Inflammatory macrophage (primary cell): ENCODE measurements at places on chromosomes 7 and 10.

DNA sequence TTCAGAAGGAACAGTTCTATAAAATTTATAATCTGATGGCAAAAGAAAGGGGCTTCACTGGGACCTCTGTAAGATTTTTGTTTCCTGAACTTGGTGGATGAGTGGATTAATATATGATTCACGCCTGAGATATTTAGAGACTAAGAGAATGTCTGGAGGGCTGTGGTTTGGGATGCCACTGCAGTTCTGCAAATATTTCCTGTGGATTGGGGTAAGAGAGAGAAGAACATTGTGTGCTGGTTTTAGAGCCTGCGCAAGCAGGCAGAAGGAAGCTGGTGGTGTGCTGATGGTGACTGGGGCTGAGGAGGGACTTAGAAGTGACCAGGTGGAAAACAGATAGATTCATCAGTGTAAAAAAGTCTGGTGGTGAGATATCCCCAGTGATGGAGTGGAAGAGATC, 87.0 kb downstream of the SUGCT start:
- DNase-seq = no peak

- no peak for DNase-seq
These were observed 141.3 kb downstream of the PAXIP1 start for GRCh38 chr7:154861589-154861988.

GRCh38 chr10:29378106-29378505, 89.2 kb downstream of the LYZL1 start:
- no peak for DNase-seq

- peak; percentile 31 for DNase-seq
These were observed 214.4 kb upstream of the KIAA1217 start for GRCh38 chr10:23994459-23995046.

DNA sequence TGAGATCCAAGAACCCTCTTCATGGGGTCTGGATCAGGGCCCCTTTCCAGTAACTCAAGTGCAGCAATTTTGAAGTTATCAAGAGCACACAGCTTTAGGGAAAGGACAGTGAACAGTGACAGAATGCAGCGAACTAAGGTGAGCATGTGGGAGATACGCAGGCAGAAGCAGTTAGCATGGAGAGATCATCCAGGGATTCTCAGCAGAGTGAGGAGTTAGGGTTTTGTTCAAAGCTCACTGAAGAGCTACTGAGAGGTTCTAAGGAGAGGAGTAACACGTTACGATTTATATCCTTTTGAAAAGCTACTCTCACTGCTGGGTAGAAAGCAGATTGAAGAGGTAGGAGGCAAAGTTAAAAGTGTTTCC, 83.6 kb upstream of the MPP7 start:
- DNase-seq = no peak

GRCh38 chr7:33903791-33904680, 1.3 kb upstream of the BMPER start:
- no peak for DNase-seq

DNA sequence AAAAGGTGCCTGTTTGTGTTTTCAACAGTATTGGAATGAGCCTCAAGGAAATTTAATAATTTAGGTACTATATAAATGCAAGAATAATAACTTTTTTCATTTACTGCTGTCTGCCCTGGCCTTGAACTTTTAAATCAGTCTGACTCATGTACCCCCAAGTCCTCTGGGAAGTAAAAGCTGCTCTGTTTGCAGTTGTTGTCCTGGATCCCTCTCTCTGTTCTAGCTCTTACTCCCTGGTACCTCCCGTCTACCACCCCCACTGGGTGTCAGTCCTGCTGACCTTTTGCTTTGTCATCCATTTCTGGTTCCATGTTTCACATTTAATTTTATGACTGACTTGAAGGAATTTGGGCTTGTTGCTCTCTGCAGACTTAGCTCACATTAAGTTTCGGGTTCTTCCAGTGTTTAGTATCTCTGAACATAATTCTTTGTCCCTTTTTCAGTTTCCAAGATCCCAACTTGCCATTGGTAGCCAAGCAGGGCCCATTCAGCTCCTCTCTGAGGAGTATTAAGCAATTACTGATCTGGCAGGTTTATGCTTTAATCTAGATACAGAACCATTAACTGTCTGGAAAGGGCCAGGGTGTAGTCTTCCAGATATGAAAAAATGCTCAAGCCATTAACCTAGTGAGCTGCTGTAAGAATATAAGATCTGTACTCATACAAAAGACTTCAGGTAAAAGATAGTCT, 208.7 kb upstream of the FAM3C start:
- DNase-seq = no peak

DNA sequence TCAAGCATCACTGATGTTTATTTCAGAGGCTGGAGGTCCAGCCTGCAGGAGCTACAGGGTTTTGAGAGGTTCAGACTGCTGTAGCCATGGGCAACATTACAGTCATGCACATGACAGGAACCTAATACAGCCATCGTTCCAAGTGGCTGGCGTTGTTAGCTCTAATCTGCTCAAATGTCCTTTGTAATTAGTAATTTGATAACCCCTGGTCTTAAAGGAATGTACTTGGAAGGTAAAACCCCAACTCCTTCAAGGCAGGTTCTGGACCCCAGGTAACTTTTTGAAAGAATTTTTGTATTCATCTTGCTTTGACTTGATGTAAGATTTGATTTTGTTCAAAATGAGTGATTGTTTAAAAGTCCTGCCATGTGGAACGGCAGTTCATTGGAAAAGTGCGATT, 34.7 kb upstream of the FOXI2 start:
- DNase-seq = no peak

DNA sequence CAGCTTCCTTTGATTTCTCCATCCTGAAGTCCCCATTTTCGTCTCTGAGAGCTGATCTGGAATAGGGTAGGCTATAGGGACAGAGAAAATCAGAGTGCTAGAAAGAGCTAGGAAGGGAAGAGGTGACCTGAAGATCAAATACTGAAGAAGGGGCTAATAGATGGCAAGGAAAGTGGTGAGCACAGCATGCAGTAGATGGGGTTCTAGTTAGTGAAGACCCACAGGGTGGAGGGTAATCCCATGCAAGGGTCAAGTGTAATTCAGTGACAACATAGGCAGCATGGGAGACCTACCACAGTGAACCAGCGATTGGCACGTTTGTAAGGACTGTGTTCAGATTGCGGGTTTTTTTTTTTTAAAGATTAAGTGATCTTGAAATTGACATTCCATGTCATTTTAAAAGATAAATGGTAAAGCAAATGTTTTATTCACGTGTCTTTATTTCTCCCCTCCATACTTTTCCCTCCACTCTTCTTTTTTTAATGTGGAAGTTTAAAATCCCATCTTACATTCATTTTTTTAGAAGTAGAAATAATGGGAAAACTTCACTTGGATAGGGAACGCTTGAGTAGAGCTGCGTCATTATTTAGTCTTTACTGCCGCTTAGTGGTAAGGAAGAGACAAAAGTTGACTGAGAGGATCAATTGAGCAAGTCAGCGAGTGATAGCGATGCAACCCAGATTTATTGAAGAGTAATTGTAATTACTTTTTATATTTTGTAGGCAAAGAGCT, 21.0 kb upstream of the ABI1 start:
- DNase-seq = peak; percentile 63

DNA sequence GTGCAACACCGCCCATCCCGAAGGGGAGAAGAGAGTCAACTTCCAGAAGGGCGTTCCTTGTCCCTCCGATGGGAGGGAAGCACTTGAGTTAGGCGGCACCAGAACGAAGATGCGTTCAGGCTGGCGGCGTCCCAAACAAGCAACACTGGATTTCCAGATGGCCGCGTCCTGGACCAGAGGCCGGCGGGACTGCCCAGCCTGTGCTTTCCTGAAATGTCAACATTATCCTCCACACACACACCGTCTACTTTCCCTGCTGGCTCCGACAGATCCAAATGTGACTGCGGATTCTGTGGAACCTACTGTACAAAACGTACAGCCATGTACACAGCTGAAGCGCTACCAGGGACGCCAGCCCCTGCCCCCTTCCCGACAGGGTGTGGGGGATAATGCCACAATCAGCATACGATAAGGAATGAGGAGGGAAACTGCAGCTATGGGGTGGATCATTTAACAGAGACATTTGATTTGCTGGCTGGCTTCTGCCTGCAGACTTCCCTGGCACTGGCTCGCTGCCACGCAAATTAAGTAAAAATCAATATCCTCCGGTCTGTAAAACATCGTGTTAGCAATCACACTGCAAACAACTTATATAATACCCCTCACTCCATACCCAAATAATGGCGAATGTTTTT, 82.1 kb downstream of the ZRANB1 start:
- DNase-seq = no peak
